Ascending aorta (tissue), 2 donors: ENCODE measurements at places on chromosomes 7 and 10. TPM values are rescaled to one million over a fixed set of nuclear protein-coding genes. Genes with fewer than 3 reads are reported as not detected.

GRCh38 chr10:116783011-116783655, 40.8 kb upstream of the HSPA12A start:
- DNase-seq: no peak

DNA sequence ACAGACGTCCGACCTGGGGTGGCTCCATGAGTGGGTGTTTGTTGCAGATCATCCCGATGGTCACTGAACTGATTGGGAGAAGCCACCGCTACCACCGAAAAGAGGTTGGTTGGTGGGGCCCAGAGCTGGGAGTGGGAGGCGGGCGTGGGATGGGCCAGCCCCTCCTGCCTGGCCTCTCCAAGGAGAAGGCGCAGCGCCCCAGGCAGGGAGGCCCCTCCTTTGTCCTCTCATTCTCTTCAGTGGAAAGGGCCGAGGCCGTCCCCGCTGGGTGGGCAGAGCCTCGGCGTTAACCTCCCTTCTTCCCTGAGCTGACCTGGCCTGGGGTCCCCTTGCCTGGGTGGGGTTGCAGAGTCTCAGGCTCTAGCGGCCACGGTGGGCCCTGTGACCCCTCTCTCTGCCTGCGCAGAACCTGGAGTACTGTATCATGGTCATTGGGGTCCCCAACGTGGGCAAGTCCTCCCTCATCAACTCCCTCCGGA, 5.2 kb downstream of the MTG1 start:
- no peak for DNase-seq

- no peak for DNase-seq
Observed at GRCh38 chr7:24192691-24193090, 91.3 kb upstream of the NPY start.

GRCh38 chr7:22962775-22963350, 51.1 kb downstream of the HYCC1 start:
- no peak for DNase-seq

- no peak for DNase-seq
Observed at GRCh38 chr7:11612737-11613136, 219.3 kb downstream of the THSD7A start.

DNA sequence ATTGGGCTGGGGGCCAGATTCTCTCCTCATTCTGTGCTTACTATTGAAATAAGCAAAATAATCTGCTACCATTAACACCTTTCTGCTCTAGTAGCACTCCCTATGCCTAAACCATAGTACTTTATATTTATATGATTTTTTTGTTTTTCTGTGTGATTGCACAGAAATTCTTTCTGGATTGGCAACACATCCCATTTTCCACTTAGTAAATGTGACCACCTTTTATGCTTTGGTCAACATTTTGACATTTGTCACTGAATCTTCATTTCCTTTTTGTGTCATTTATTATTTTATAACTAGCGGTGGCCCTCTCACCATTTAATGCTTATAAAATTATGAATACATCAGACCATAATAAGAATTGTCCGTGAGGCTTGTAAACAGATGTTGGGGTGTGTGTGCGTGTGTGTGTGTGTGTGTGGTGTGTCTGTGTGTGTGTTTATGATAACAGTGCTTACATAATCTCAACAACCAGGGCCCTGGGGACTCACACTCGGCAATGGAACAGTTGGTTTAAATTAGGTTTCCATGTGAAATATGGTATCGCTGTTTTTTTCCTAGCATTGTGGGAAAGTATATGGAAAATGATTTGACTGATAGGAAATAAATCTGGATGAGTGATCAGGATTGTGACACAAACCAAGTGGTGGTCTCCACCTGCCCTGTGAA, 138.9 kb downstream of the NOC3L start:
- no peak for DNase-seq

- peak; percentile 39 for DNase-seq
Observed at GRCh38 chr7:155965010-155965409, 152.7 kb upstream of the SHH start.

GRCh38 chr10:46240684-46241565, 45.9 kb upstream of the ANTXRL start:
- DNase-seq: peak; percentile 58

DNA sequence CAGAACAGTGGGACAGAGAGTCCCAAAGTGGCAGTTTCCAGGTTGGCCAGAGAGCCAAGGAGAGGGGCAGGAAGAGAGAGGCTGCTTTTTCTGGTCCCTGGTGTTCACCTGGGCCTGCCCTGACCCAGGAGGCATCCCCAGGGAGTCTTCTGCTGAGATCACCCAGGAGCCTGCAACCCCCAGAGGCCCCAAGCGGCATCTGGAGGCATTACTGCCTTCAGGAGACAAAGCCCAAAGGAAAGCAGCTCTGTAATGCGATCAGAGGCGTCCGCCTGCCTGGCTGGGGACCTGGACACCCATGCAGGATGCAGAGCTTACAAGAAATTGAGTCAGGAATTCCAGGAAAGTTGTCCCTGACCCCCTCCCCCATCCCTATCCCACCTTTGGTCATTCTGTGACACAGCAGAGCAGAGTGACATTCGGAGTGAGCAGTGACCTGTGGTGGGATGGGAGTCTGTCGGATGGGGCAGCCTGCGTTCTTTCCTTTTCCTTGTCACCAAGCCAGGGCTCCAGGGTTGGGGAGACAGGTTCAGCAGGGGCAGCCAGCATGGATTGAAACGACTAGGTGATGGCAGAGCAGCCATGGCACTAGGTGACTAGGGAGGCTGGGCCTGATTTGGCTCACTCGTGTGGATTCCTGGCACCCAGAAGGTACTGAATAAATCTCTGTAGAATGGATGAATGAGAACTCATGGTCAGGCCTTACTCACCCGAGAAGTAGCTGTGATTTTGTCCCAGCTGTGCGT, 10.4 kb downstream of the UNC5B start:
- peak; percentile 58 for DNase-seq

DNA sequence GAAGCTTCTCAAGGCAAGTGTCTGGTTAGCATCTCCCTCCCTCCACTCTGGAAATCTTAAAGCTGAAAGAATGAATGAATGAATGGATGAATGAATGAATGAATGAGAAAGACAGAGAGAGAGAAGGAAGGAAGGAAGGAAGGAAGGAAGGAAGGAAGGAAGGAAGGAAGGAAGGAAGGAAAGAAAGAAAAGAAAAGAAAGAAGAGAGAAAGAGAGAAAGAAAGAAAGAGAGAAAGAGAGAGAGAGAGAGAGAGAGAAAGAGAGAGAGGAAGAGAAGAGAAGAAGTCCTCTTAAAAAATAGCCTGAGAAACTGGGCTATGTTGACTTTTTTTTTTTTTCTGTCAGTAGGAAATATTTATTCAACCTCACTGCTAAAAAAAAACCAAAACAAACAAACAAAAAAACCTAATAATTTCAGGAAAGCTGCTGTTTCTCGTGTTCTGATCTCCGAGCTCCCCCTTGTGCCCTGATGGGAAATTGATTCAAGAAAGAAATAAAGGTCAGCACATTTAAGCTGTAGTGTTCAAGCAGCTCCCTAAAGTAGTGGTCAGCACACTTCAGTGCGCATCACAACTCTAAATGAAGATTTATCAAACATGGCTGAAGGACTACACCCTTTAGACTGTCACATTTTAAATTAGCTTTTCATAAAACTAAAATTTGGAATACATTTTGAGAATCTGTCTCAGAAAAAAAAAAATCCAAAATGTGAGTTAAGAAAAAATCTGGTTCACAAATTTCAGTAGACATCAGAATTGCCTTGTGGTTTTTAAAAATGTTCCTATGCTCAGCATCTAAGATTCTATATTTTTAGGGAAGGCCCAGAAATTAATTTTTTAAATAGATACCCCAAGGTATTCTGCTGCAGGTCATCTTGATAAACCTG, 154.3 kb downstream of the ELAPOR2 start:
- DNase-seq: no peak

- DNase-seq: no peak
Observed at GRCh38 chr10:52463826-52464225, 149.7 kb downstream of the DKK1 start.

- no peak for DNase-seq
Observed at GRCh38 chr10:103549349-103549685, 55.8 kb downstream of the NEURL1 start.

- DNase-seq: no peak
Observed at GRCh38 chr7:40682696-40683095, 547.9 kb downstream of the SUGCT start.

DNA sequence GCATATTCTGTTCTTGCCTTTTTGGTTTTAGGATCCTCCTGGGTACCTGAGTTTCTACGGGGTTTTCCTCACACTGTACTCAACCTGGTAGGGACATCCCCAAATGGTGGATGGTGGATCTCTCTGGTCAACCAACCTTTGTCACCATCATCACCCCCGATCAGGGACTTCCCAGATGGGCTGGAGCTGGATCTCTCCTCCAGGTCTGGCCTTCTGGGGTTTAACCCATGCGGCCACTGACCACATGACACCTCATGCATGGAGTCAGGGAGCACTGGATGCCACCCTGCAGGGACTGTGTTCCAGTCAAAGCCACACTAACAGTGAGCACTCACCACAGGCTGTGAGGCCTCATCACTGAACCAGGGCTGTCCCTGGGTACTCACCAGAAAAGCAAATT, 80.0 kb downstream of the CELF2 start:
- DNase-seq: no peak

DNA sequence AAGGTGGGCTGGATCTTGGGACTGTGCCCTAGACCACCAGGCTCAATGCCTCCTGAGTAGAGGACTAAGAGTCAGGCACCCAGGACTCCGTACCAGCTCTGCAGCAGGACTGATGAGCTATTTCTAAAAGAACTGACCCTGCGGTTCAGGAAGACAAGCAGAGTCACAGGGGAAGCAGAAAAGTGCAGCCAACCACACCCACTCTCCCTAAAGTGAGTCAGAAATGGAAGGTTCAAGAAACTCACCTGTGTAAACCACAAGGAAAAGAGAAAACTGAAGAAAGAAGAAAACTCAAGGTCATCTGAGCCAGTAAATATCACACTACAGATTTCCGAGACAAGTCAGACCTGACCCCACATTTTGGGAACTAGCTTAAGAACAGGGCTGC, 2.5 kb downstream of the PARP12 start:
- DNase-seq: no peak

- no peak for DNase-seq
Observed at GRCh38 chr7:46680147-46680546, 759.1 kb upstream of the IGFBP3 start.

- no peak for DNase-seq
Observed at GRCh38 chr7:18165166-18165565, 137.5 kb upstream of the PRPS1L1 start.

Gene SEMA3A
- 0.75 TPM for total RNA-seq

Gene KAT6B
- total RNA-seq: 41.1 TPM

Gene AIFM2
- total RNA-seq: 2.9 TPM

Gene GHITM
- total RNA-seq: 77.2 TPM

Gene ADIRF
- 882 TPM for total RNA-seq

Gene OR13A1
- total RNA-seq: not detected

Gene SGMS1
- total RNA-seq: 128 TPM
